Stimulated activated CD4-positive, alpha-beta T cell treated with anti-CD3 and anti-CD28 coated beads, TNF-alpha, amount 100 ng/mL, for 48 hours (primary cell): ENCODE measurements at places on chromosomes 12 and 14.
A peak's percentile ranks its signal among the peaks of the same experiment; 100 is the strongest.

DNA sequence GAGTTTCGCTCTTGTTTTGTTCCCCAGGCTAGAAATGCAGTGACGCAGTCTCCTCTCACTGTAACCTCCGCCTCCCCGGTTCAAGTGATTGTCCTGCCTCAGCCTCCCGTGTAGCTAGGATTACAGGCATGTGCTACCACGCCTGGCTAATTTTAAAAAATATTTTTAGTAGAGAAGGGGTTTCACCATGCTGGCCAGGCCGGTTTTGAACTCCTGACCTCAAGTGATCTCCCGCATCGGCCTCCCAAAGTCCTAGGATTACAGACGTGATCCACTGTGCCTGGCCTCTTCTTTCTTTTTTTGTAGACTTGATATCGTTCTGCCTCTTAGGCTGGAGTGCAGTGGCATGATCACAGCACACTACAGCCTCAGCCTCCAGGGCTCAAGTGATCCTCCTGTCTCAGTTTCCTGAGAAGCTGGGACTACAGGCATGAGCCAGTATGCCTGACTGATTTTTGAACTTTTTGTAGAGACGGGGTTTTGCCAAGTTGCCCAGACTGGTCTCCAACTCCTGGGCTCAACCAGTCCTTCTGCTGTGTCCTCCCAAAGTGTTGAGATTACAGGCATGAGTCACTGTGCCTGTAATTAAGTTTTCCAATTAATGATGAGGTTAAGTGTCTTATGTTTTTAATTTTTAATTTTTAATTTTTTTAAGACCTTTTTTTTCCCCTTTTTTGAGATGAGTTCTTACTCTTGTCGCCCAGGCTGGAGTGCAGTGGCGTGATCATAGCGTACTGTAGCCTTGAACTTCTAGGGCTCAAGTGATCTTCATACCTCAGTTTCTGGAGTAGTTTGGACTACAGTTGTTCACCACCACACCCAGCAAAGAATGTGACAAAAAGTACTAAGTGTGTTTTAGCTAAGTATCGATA is 10.2 kb downstream of the RCOR1 start:
- DNase-seq = no peak

DNA sequence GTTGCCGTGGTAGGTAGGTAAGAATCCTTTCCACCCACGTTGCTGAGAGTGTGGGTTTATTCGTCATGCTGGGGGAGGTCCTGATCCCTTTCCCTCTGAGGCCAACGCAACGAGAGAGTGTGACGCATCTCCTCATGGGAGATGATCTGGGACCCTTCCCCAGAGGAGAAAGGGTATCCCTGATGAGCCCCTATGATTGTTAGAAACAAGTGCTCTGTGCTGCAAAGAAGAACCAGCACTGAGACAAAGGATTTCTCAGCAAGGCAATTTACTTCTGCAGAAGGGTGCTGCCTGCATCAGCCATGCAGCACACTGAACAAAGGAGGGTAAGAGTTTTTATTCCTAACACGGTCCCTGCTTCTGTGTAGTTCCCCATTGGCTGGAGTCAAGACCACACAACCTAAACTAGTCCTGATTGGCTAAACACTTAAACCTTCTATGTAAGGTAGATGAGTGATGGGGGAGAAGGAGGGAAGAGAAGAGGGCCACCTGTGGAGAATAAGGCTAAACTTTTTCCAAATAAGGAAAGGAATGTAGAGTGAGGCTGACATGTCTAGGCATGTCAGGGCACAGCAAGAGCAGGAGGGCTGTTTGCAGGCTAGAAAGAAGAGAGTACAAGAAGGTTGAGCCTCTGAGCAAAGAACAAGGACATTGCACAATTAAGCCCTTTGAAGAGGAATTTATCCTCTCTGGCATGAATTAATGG is 21.3 kb downstream of the CLEC2A start:
- DNase-seq = no peak

DNA sequence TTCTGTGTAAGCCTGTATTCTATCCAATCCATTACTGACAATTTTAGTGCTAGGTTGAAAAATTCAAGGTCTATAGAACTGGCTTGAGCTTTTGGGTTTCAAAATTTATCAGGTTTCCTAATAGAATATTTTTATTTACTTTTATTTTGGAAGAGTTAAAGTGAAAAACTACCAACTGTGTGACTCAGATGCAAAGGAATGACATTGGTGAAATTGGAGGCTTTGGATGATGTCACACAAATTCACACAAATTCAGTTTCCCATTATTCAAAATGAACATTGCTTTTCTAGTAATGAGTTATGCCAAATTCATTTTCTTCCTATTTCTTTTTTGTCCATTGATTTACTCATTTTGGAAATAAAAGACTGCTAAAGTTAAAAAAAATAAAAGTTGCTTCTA is 186.9 kb downstream of the ALX1 start:
- DNase-seq = no peak

DNA sequence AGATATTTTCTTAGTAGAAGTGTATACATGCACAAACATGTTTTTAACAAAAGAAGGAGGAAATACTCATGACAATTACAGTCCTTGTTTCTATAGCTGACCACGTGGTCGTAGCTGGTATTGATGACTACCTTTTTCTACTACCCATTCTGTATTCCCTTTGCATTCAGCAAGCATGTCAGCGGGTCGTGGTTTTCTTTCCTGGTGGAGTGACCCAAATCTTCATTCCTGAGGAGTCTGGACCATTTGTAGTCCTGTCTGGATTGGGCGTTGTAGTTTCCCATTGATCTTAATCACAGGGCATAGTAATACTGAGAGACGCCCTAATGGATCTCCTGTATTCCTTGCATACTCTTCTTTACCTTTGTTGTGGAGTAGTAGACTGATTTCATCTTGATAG is 472.1 kb upstream of the RGS6 start:
- DNase-seq = no peak

DNA sequence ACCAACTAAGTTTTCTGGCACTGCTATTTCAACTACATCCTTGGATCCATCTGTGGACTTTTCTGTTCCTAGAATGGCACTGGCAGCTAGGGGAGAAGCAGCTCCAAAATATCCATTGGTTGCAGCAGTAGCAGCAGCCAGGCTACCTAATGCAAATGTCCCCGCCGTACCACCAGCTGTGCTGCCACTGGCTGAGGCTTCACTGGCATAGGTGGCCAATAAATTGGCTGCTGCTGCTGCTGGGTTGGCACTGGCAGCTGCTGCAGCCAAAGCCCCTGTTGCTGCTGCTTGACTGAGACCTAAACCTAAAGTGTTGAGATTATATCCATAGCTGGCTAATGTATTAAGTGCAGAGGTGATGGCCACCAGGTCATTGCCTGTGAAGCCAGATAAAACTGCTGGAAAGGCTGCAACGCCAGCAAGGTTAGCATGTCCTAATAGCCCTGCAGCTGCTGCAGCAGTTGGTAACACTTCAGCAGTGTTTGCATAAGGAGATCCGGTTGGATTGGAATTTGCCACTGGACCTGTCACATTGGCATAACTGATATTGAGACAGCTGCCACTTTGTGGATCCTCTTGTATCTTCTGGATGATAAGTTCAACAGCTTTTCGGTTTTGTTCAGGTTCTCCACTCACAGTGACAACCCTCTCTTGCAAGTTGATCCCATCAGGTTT is 149.5 kb downstream of the NOVA1 start:
- no peak for DNase-seq

- DNase-seq = peak; percentile 5
Observed at GRCh38 chr12:54680374-54680773, 32.2 kb upstream of the DCD start.

DNA sequence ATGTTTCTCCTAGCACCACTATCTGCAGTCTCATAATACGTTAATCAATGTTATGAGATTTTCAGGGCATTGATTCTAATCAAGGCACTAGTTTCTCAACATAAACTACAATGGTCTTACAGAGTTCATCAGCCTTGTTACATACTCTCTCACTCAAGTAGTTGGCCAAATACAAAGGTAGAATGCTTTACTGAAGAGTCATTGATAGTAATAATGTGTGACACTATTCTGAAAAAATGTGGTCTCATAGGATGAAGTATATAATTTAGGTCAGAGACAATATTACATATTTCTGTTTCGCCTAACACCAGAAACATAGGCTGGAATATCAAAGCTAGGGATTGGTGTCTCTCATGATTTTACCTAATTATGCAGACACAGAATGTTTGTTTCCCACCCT is 35.2 kb upstream of the MDGA2 start:
- no peak for DNase-seq
